ENCODE measurements at places on chromosomes 2 and 18.

GRCh38 chr2:160408959-160409291, 84.7 kb downstream of the RBMS1 start:
- no peak for DNase-seq
- H3K4me3 ChIP-seq: peak overlapping the region; percentile 84
- no peaks in the 10 kb centered on the region for H3K27me3 ChIP-seq
- H3K36me3 ChIP-seq: peaks cover 7% of the 10 kb centered on the region

DNA sequence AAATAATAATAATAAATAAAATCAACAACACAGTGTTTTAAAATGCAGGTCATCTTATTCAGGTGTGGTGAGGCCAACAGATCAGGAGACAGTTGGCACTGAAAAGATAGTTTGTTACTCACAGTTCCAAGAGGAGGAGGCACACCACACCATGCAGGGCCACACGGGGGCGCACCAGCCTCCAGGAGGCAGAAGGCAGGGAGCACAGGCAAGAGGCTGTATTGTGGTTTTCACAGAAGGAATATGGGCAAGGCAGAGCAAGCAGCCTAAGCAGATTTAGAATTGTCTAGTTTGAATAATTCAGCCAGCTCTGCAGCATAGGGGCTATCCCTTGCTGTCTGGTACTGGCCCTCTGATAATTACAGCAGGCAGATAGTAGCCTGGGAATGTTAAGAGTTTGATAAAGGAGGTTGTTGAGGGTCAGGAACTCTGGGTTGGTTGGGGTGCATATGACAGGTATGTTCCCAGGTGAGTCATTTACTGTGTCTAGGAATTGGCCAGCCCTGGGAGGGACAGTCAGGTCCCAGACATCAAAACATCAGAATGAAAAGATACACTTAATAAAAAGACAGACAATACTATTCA, 31.3 kb downstream of the KIAA2012 start:
- H3K27me3 ChIP-seq: peaks cover 11% of the 10 kb centered on the region
- H3K27ac ChIP-seq: no peak overlapping the region
- H3K4me1 ChIP-seq: no peaks in the 10 kb centered on the region

DNA sequence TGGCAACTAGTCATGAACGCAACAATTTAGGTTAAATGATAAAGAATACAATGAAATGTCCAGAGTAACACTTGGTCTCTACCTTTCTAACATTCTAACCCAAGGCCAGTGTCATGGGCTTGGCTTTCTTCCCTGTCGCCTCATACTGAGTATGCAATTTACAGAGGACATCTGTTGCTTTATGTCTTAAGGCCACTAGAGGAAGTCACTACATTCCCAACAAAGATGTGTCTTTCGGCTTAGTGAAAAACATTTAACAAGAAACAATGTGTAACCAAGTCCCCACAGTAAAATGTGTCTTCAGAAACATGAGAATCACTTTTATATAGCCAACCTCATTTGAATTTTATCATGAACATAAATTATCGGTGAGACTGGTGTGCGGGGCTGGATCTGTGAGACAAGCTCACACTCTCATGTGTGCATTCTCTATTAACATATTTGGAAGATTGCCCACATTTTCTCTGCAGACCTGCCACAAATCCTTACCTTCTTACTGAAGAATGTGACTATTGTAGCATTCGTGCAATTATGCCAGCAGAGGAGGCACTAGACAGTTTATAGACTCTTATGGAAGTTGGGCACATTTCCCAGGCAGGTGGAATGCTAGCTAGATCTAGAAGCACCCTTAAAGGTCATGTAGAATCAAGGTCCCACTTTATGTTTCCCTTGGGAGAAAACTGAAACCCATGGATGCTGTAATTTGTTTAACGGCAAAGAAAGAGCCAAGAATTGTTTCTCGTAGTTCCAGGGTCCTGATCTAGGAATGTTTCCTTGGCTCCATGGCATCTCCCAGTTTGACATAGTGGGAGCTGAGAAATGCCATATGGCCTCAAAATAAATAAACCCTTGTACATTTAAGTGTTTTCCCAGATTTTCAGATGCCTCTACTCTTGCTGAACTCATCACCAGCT, 101.8 kb downstream of the CD226 start:
- no peaks in the 10 kb centered on the region for H3K36me3 ChIP-seq
- no peak overlapping the region for H3K27ac ChIP-seq
- no peak for DNase-seq
- H3K4me3 ChIP-seq: no peak overlapping the region

- H3K4me1 ChIP-seq: no peaks in the 10 kb centered on the region
- H3K4me3 ChIP-seq: no peak overlapping the region
- no peak for DNase-seq
Measured at GRCh38 chr2:43345391-43345813, 119.0 kb upstream of the ZFP36L2 start.

DNA sequence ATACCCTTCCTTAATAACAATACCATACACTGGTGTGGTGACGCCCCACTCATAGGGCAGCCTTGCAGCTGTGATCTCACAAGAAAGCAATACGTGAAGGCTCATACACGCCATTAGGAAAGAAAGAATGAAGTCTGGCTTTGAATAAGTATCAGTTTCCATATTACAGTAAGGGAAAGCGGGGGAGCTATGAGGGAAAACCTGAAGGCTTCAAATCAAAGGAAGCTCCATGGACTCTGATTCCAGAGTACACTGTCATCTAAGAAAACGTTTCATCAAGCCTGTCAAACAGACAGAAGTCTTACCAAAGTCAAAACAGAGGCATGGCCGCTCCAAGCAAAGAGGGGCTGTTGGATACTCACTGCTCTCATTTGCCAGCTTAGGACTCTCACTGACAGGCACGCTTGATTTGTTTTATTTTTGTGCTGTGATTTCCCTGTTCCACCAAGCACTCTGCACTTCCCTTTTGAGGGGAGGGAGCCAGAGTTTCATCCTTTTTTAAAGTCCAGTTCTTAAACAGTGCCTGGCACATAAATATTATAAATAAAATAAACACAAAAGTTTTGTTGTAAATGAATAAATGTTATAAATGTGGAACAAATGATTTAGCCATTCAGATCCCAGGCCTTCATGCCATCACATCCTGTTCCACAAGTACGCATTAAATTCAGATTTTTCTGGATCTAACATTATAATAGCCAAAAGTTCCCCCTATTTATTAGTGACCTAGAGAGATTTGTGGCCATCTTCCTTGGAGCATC, 221.2 kb downstream of the PIEZO2 start:
- no peaks in the 10 kb centered on the region for H3K4me1 ChIP-seq
- no peaks in the 10 kb centered on the region for H3K36me3 ChIP-seq
- DNase-seq: no peak
- peaks cover 1% of the 10 kb centered on the region for H3K27me3 ChIP-seq
- no peak overlapping the region for H3K4me3 ChIP-seq

GRCh38 chr2:199940373-199940772, 14.9 kb downstream of the TYW5 start:
- H3K4me1 ChIP-seq: peaks cover 24% of the 10 kb centered on the region
- peaks cover 31% of the 10 kb centered on the region for H3K36me3 ChIP-seq
- DNase-seq: no peak
- H3K27ac ChIP-seq: no peak overlapping the region

- no peaks in the 10 kb centered on the region for H3K36me3 ChIP-seq
- H3K27ac ChIP-seq: no peak overlapping the region
- no peak for DNase-seq
- no peak overlapping the region for H3K4me3 ChIP-seq
- H3K4me1 ChIP-seq: peaks cover 10% of the 10 kb centered on the region
Measured at GRCh38 chr2:151878655-151879563, 50.7 kb upstream of the ARL5A start.

GRCh38 chr18:62354151-62354550, 29.0 kb downstream of the TNFRSF11A start:
- DNase-seq: no peak
- no peak overlapping the region for H3K27ac ChIP-seq
- H3K27me3 ChIP-seq: no peaks in the 10 kb centered on the region
- H3K4me1 ChIP-seq: peaks cover 18% of the 10 kb centered on the region

GRCh38 chr2:102736110-102736409, 25.8 kb upstream of the TMEM182 start:
- H3K27me3 ChIP-seq: no peaks in the 10 kb centered on the region
- peaks cover 7% of the 10 kb centered on the region for H3K36me3 ChIP-seq
- peaks cover 28% of the 10 kb centered on the region for H3K4me1 ChIP-seq

DNA sequence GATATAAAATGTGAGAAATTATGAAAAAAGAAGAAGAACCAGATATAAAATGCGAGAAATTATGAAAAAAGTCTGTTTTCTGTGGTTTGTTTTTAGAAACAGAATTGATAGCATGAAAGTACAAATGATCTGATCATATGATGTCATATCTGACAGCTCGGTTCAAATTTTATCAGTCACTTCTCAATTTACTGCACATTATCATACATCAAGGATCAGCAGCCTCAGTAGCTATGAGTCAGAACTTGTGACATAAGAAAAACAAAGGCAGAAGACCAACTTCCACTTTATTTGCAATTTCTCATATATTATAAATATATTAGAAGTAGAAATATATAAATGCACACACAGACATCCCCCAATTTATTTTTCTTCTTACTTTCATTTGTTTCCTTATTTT, 634.0 kb downstream of the LRP1B start:
- no peaks in the 10 kb centered on the region for H3K4me1 ChIP-seq
- no peak for DNase-seq
- H3K27me3 ChIP-seq: no peaks in the 10 kb centered on the region
- no peaks in the 10 kb centered on the region for H3K36me3 ChIP-seq
- H3K4me3 ChIP-seq: no peak overlapping the region
- H3K27ac ChIP-seq: no peak overlapping the region

- H3K4me3 ChIP-seq: no peak overlapping the region
- H3K4me1 ChIP-seq: no peaks in the 10 kb centered on the region
- H3K36me3 ChIP-seq: no peaks in the 10 kb centered on the region
- H3K27me3 ChIP-seq: no peaks in the 10 kb centered on the region
- DNase-seq: no peak
Measured at GRCh38 chr2:62056341-62056740, 139.6 kb upstream of the B3GNT2 start.

- no peak for DNase-seq
- H3K36me3 ChIP-seq: no peaks in the 10 kb centered on the region
- peaks cover 1% of the 10 kb centered on the region for H3K27me3 ChIP-seq
Measured at GRCh38 chr2:236819275-236820002, 249.8 kb downstream of the ACKR3 start.

GRCh38 chr18:24333084-24333483, 64.5 kb downstream of the OSBPL1A start:
- no peak for DNase-seq
- no peak overlapping the region for H3K4me3 ChIP-seq
- H3K36me3 ChIP-seq: no peaks in the 10 kb centered on the region
- no peaks in the 10 kb centered on the region for H3K4me1 ChIP-seq
- no peak overlapping the region for H3K27ac ChIP-seq

DNA sequence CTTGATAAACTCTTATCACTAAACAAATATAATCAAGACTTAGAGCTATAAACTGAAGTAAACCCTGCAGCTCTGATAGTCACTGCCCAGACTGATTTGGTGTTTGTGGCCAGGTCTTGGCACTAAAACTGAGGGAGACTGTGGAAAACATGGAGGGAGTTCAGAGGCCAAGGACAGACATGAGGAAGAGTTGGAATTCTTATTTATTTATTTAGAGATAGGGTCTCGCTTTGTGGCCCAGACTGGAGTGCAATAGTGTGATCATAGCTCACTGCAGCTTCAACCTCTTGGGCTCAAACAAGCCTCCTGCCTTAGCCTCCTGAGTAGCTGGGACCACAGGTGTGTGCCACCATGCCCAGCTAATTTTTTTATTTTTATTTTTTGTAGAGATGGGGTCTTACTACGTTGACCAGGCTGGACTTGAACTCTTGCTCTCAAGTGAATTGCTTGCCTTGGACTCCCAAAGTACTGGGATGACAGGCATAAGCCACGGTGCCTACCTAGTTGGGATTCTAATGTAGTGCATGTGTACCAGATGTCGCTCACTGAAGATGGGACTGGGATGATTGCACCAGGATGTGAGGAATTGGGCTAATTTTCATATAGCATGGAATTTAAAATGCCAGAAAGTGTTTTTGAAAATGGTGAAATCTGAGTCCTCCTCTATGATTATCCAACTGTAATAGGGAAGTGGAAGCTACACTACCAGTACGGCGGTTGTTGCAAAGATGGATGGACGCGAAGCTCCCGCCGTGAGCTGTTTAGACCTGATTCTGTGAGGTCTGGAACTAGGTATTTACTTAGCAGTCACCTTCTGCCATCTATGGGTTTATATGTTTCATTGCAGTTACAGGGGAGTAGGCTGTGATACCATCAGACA, 52.7 kb upstream of the CTLA4 start:
- peaks cover 62% of the 10 kb centered on the region for H3K4me1 ChIP-seq
- no peaks in the 10 kb centered on the region for H3K36me3 ChIP-seq
- no peak for DNase-seq
- peak overlapping the region; percentile 37 for H3K27ac ChIP-seq
- H3K4me3 ChIP-seq: peak overlapping the region; percentile 24

- H3K27me3 ChIP-seq: no peaks in the 10 kb centered on the region
- DNase-seq: no peak
- no peak overlapping the region for H3K27ac ChIP-seq
- H3K4me1 ChIP-seq: no peaks in the 10 kb centered on the region
Measured at GRCh38 chr2:78766459-78766858, 259.0 kb upstream of the REG3G start.

- no peak for DNase-seq
- H3K4me1 ChIP-seq: no peaks in the 10 kb centered on the region
- H3K27ac ChIP-seq: no peak overlapping the region
Measured at GRCh38 chr18:58862851-58863538, 1.7 kb upstream of the ZNF532 start.

DNA sequence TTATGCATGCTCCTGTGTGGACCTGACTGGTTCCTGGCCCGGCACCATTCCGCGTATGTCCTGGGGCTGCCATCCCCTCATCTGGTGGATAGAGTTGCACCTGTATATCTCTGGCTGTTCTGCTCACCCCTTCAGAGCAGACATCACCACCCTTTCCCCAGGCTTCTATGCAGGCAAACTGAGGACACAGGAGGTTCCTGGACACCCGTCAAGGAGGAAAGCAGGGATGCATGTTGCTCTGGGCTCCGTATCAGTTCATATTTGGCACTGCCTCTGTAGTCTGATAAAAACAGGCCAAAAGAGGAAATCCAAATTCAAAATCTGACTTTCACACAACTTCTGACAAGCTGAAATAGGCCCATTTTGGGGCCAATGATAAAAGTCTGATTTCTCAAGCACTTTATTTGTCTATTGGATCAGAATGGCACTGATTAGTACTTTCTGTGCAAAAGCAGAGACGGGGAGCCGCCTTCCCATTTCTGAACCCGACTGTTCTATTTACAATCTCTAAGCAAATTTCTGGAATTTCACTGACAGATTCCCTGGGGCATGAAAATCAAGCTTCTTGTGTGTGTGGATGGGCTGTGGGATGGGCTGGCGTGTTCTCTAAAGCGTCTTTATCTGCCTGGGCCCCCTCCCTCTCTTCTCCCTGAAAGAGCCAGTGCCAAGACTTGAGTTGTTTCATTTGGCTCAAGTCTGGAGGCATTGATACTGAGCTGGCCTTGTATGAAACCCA, 96.9 kb downstream of the SETBP1 start:
- peaks cover 23% of the 10 kb centered on the region for H3K36me3 ChIP-seq
- peaks cover 42% of the 10 kb centered on the region for H3K4me1 ChIP-seq

GRCh38 chr2:12717191-12718014, 667 bp downstream of the TRIB2 start:
- peaks cover 61% of the 10 kb centered on the region for H3K4me1 ChIP-seq
- H3K27ac ChIP-seq: peak overlapping the region; percentile 87
- peak overlapping the region; percentile 91 for H3K4me3 ChIP-seq
- peaks cover 16% of the 10 kb centered on the region for H3K36me3 ChIP-seq
- peak; percentile 40 for DNase-seq
